Left ventricle myocardium inferior (tissue), 1 donor: ENCODE measurements at places on chromosomes 16 and 17.
A peak's percentile ranks its signal among the peaks of the same experiment; 100 is the strongest.

DNA sequence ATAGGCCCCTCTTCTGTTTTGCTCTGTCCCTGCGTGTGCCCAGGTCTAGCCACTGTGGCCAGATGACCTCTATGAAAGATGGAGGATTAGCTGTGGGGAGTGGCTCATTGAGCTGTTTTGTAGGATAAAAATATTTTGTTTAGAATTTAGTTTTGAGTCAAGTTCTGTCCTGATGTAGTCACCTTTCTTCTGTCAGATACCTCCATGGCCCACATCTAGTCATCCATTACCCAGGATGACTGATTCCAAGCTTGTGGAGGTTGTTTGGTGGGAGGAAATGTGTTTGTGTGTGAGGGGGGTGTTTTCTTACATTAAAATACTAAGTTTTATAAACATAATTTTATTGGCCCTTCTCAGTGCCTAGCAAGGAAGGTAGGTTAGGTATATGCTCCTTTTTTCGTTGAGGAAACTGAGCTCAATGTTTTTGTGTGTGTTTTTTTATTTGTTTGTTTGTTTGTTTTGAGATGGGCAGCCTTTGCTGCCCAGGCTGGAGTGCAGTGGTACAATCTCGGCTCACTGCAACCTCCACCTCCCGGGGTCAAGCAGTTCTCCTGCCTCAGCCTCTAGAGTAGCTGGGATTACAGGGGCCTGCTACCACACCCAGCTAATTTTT lies 16.3 kb downstream of the SNX11 start:
- DNase-seq: no peak

DNA sequence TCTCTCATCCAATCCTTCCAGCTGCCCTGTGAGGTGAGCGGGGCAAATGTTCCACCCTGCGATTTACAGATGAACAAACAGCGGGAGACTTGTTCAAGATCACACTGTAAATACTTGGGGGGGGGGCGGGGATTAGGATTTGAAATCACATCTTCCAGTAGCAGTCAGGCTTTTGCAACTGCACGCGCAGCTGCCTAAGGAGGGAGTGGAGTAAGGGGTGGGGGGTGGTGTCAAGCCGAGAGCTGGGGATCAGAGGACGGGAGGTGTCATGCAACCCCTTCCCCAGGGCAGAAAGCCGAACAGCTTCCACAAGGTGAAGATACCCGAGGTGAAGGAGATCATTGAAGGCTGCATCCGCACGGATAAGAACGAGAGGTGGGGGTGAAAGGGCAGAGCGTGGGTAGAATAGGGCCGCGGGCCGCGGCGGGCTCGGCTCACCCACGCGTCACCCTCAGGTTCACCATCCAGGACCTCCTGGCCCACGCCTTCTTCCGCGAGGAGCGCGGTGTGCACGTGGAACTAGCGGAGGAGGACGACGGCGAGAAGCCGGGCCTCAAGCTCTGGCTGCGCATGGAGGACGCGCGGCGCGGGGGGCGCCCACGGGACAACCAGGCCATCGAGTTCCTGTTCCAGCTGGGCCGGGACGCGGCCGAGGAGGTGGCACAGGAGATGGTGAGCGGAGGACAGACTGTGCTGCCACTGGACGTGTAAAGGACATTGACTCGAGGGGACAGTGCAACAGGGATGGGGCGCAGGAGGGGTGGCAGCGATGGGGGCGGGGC lies 4.6 kb downstream of the WNK4 start:
- no peak for DNase-seq

- DNase-seq: no peak
Measured at GRCh38 chr17:6231886-6232731, 161.9 kb downstream of the WSCD1 start.

GRCh38 chr17:21146362-21147015 lies 19.7 kb downstream of the DHRS7B start:
- DNase-seq: no peak

DNA sequence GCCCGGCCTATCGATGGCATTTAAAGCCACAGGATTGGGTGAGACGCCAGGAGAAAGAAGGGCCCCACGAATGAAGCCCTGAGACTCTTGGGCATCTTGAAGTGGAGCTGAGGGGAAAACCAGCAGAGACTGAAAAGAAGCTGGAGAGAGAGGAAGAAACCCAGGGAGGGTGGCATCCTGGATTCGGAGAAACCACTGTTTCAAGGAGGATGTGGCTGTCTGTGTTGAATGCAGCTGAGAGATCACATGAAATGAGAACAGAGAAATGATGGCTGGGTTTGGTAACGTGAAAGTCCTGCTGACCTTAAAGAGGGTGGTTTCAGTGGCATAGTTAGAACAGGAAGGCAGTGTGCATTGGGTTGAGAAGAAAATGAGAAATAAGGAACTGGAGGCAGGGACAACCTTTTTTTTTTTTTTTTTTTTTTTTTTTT lies 3.8 kb downstream of the TNFSF12 start:
- no peak for DNase-seq

DNA sequence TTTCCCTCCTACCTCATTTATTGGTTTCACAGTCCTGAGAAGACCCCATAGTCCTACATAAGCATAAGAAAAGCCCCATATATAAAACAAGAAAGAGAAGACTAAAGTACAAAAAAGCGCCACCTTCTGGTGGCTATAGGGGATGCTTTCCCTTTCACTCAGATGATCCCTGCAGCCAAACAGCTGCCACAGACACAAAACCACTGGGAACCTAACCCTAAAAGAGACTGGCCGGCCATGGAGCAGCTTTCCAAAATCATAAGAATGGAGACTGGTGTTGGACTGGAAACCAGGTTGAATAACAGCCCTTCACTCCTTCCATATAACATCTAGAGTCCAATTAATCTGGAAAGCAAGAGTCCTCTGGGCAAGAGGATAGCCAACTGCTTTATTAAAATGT lies 11.4 kb downstream of the DYNC1LI2 start:
- no peak for DNase-seq

DNA sequence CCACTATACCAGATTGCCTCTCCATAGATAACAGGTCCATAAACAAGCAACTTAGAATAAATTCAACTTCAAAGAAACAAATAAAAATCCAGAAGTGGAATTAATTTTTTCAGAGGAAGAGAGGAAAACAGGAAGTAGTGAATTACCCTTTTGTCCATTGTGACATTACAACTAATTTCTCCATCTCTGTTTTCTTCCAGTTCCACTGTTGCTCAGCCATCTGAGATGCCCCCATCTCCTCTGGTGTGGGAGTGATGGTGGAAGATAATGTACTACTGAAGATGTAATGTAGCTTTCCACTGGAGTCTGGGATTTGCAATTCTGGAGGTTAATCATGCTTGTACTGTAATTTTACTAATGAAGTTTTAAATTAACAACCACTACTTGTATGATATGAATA lies 124.6 kb upstream of the TMEM97 start:
- no peak for DNase-seq

GRCh38 chr16:56352351-56353053 lies 72.8 kb downstream of the AMFR start:
- DNase-seq: no peak

DNA sequence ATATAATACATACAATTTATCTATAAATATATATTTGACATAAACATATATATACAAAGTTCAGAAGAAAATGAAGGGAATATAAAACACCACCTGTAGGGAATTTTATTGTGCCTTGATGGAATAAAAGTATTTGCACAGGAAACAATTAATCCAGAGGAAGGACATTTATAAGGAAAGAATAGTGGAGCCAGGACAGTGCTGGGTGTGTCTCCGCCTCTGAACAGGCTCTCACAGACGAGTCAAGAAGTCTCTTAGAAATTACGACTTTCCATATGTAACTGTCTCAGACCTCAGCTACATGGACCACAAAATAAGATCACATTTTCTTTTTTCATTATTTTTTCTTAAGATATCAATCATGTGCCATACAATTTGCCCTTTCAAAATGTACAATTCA lies 93.9 kb downstream of the TMEM114 start:
- DNase-seq: no peak

- peak; percentile 75 for DNase-seq
Measured at GRCh38 chr17:8119581-8120519, 1.5 kb upstream of the ALOXE3 start.

- DNase-seq: no peak
Measured at GRCh38 chr17:72590382-72590781, 469.6 kb downstream of the SOX9 start.

GRCh38 chr17:30824002-30824355 lies 513 bp downstream of the CRLF3 start:
- no peak for DNase-seq

- no peak for DNase-seq
Measured at GRCh38 chr17:39653316-39653661, 11.9 kb upstream of the TCAP start.

- DNase-seq: no peak
Measured at GRCh38 chr16:4414187-4414917, 2.0 kb downstream of the CORO7 start.

GRCh38 chr16:84570739-84571403 lies 47.0 kb downstream of the COTL1 start:
- DNase-seq: no peak

GRCh38 chr17:40827746-40828453 lies 5.5 kb upstream of the KRT10 start:
- DNase-seq: no peak

GRCh38 chr17:82215095-82215971 lies 2.7 kb upstream of the CCDC57 start:
- no peak for DNase-seq

- peak; percentile 48 for DNase-seq
Measured at GRCh38 chr17:41496803-41497484, 7.2 kb upstream of the KRT36 start.

GRCh38 chr17:74430385-74430705 lies 1.5 kb upstream of the GPRC5C start:
- no peak for DNase-seq

- DNase-seq: no peak
Measured at GRCh38 chr16:85812031-85812807, 12.7 kb downstream of the COX4I1 start.

DNA sequence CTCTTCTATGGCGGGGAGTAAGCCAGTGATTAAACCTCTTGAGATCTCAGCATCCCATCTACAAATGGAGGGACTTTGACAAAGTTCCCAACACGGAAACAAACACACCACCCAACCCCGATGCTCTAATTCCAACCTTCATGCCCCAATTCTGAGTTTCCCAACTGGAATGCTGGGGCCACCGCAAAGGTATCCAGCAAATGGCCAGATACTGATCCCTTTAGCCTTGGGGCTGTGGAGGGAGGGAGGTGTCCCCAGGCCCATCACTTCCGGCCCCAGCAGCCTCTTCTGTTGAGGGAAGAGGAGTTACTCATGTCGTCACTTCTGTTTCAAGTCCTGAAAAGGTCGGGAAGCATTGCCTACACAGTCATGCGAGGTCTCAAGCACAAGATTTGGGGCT lies 154.8 kb upstream of the RPH3AL start:
- DNase-seq: no peak

- DNase-seq: peak; percentile 32
Measured at GRCh38 chr17:62950067-62950466, 16.0 kb upstream of the TANC2 start.

DNA sequence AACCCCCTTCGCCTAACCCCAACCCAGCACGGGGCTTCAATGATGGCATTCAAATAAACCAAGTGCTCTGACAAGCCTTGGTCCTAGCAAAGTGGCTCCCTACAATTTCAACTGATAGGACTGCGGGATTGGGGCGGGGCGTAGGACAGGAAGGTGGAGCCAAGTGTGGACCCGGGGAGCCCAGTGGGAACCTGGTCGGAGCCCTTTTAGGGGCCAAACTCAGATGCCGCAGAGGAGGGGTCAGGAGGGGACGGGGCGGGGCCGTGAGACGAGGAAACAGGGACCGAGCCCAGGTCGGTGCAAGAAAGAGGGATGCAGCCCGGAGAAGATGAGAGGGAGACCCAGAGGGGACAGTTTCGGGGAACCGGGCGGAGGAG lies 13.2 kb upstream of the CDIPT start:
- no peak for DNase-seq

- no peak for DNase-seq
Measured at GRCh38 chr17:80024206-80024972, 11.3 kb downstream of the TBC1D16 start.

GRCh38 chr16:83717814-83718213 lies 90.0 kb upstream of the HSBP1 start:
- DNase-seq: no peak

DNA sequence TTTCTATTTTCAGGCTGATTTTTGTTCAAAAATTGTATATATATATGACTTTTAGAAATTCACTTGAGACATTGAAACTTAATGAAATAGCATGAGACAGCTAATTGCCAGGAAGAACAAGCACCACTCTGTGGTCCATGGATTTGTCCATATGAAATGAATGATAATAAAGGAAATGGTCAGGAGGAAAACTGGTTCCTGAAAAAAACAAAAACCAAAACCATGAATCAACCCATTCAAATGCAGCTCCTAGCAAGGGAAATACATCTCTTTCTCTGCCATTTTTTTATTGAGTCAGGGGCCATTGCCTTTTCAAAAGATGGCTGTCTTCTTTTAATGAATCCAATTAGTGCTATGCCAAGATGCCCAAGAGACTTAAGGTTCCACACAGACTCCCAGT lies 230.7 kb downstream of the SLC39A11 start:
- no peak for DNase-seq

- DNase-seq: no peak
Measured at GRCh38 chr16:50603206-50604064, 55.2 kb downstream of the NKD1 start.
